ENCODE measurements at places on chromosomes 11 and 22.

DNA sequence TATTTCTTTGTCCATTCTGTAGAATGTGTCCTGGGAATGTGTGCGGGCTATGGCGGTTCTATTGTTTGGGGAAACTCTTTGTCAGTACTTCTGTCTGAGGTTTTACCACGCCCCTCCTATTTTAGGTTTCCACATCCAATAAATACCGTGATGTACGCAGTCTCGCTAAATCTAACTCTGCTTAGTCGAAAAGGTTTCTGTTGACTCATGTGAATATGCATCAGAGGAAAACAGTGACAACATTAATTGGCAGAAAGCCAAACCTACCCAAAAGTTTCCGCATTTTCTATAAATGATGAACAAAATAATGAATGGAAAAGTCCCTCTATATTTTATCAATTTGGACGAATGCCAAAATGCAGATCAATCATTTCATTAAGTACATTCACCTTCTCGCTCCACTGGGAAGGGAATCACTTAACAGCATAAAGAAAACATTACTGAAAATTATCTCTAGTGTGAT is 143.4 kb downstream of the MAML2 start:
- no peak for DNase-seq

GRCh38 chr11:46404476-46405017 is 13.0 kb upstream of the CHRM4 start:
- DNase-seq, result no peak

GRCh38 chr11:12195768-12196167 is 85.4 kb downstream of the MICAL2 start:
- DNase-seq, result no peak

DNA sequence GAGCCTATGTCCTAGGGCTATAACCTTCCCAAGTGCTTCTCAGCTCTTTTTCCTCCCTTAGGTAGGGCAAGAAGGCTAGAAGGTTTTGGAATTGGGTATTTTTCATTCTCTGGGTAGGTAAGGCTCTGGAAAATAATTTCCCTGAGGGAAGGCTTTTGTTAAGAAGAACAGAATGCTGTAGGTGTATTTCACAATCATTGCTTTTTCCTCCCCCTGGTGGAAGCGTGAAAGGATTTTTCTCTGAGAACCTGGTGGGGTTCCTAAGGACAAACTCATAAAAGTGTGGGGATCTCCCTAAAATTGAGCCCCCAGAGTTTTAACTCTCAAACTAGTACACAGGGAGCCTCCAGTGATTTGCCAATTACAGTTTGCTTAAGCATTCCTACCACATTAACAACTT is 41.1 kb upstream of the NARS2 start:
- DNase-seq, result no peak

DNA sequence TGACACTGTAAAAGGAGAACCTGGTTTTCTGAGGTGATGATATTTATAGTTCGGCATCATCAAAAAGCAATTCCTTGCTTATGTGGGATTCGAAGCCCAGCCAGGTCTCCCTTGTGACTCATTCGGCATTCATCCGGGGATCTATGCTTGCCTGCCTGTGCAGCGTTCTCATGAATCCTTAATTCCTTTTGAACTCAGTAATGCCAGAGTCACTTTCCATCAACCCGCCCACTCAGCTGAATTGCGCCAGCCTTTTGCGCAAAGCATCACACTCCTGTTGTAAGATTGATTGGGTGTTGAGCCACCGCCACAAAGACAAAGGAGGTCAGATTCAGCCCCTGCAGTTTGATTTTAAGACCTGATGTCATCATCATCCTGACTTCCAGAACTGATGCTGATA is 128.6 kb downstream of the SLC17A6 start:
- no peak for DNase-seq

DNA sequence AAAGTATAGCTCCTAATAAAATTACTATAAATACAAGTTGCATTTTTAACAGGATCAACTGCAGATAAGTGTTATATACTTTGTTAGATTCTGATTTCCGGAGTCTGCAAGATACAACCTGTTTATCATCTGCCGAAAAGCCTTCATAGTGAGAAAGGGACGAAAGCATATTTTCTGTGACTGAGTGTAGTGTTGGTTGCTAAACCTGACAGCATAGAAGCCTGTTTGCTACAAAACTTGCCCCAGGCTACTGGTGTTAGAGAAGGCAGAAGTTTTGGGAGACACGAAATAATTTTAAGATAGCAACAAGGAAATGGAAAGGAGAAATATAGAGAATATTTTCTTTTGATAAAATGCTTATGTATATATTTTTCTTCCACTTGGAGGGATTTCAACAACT is 243.5 kb upstream of the NARS2 start:
- no peak for DNase-seq

- DNase-seq, result no peak
Observed at GRCh38 chr11:27611947-27612455, 88.3 kb downstream of the BDNF start.

- DNase-seq, result no peak
Observed at GRCh38 chr11:62502030-62502730, 44.4 kb downstream of the AHNAK start.

DNA sequence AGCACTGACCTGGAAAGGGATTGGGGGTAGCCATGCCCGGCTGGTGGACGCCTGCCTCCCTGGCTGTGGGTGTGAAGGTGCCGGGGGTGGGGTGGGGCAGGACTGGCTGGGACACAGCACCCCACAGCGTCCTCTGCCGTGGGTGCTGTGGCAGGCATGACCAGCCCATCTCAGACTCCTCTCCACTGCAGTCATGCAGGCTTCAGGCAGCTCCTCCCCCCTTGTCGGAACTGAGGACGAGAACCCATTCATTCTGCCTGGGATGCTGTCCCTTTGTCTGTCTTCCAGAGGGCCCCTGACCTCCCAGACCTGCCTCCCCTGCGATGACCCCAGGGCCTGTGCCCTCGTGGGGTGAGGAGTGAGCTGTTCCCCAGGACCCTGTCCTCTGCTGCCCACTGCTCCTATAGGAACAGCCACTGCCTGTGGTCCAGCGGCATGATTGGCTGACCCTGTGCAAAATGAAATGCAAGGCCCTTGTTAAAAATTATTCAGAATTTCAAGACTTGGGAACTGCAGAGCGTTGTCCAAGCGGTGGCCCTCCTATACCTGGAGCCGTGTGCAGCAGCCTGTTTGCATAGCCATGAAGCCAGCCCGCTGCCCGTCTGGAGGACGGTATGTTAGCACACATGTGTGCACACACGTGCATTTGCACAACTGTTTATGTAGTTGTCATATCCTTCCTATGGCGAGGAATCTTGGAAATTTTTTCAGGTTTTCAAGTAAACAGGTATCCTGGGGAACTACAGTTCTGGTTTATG is 1122.3 kb downstream of the BRD1 start:
- DNase-seq, result no peak

GRCh38 chr11:90202342-90202741 is 20.5 kb downstream of the CHORDC1 start:
- DNase-seq, result no peak

GRCh38 chr11:100883830-100884229 is 196.7 kb downstream of the ARHGAP42 start:
- no peak for DNase-seq

- DNase-seq, result no peak
Observed at GRCh38 chr11:68168694-68169093, 44.4 kb downstream of the KMT5B start.

- no peak for DNase-seq
Observed at GRCh38 chr11:2779981-2780849, 80.4 kb upstream of the KCNQ1OT1 start.

GRCh38 chr22:45460288-45461109 is 42.2 kb upstream of the FBLN1 start:
- no peak for DNase-seq

DNA sequence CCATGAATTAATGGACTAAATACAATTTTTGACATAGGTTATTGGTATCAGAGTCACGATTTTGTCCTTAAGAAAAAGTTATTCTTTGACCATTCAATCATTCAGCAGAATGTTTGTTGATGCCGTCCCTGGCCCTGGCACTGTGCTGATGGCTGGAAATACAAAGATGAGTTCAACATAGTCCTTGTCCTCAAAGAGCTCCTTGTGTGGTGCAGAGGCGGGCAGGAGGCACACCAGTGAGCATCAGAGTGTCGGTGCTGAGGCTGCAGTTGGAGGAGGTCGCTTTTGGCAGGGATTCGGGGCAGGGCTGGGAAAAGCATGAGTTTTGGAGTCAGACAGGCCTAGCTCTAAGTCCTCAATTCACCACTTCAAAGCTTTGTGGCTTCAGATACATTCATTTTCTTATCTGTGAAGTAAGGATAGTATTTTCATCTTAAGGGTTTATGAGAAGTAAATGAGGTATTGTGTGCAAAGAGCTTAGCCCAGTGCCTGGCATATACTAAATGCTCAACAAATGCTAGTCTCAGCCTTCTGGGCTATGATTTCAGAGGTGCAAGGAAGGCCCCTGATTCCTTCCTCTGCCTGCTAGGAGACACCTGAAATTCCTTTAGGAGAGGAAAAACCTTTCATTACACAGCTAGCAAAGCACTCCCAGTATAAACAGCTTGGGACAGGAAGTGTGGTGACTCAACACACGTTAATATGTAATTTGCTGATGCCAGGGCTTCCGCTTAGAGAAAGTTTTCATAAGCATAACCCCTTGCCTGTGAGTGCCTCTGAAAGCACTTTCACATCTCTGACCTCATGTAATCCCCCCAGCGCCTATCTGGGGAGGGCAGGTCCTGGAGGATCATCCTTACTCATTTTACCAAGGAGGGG is 113.8 kb downstream of the NECTIN1 start:
- no peak for DNase-seq

- no peak for DNase-seq
Observed at GRCh38 chr11:69328231-69328630, 34.3 kb downstream of the MYEOV start.

DNA sequence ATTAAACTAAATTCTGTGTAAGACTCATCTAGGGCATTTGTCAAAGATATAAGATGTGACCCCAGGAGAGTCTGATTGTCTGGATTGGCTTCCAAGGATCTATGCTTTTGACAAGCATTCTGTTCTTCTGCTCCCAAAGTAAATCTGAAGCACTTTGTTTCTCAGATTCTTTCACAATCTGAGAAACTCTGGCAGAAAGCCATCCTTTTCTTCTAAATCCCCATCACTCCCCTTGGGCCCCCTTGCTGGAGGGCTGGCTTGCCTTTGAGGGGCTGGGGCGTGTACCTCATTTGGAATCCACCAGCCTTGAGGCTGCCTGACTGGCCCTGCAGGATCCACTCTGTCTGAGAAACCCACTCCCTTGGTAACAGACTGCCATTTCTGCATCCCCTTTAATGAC is 173.5 kb upstream of the CTSC start:
- no peak for DNase-seq
